ENCODE measurements at places on chromosomes 5 and 9.
A peak's percentile ranks its signal among the peaks of the same experiment; 100 is the strongest.

- DNase-seq: peak; percentile 45
These were observed 19.0 kb upstream of the GNA14 start for GRCh38 chr9:77667151-77667550.

DNA sequence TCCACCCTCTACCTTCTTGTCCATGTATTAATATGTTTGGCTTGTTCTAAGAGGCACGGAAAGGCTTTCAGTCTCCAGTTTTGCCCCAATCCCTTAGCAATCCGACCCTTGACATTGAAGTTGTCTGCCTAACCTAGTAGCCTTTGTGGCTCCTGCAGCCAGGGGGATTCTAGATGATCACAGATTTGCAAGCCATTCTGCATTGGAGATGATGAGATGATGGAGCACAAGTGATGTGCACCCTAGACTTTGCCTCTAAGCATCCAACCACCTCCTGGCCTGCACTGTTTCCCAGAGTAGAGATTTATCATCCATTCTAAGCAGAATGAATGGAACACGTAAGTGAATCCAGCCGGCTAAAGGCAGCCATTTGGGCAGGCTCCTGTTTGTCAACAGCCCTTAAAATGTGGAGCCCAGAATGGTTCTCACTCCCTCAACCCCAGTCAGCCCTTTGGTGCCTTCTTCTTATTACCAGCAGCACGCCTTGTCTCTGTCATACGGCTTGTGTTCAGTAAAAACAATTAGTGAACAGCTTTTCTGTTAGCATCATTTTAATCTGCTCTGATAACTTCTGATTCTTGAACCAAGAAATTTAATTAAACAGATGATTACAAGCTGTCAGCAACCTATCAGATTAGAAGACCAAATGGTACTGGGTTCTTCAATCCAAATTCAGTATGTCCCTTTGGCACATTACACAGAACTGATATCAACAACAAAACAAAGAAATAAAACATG is 5.7 kb upstream of the TRAF1 start:
- DNase-seq: no peak

GRCh38 chr5:75463726-75464125 is 47.7 kb downstream of the CERT1 start:
- no peak for DNase-seq

GRCh38 chr5:132291026-132291425 is 3.2 kb upstream of the SLC22A4 start:
- no peak for DNase-seq

DNA sequence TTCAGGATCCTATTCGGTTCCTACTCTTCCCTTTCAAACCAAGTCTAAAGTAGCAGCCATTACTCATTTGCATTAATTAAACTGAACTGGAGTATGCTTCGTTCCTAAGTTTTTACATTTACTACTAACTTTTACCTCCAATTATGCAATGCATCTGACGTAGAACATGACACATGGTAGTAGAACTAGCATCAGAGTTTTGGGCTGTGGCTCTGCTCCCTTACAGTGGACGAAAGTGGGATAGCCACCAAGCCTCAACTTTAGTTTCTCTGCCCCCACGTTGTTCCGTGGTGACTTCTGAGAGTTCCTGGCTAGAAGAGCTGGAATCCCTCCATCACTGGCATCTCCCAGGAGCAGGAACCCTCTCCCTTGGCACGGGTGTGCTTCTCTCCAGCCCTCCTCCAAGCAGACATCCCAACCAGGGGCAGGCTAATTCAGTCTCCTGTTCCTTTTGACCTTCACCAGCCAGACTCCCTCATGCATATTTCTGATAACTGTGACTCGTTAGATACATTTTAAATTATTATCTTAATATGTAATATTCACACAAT is 2.9 kb downstream of the IFNE start:
- no peak for DNase-seq

DNA sequence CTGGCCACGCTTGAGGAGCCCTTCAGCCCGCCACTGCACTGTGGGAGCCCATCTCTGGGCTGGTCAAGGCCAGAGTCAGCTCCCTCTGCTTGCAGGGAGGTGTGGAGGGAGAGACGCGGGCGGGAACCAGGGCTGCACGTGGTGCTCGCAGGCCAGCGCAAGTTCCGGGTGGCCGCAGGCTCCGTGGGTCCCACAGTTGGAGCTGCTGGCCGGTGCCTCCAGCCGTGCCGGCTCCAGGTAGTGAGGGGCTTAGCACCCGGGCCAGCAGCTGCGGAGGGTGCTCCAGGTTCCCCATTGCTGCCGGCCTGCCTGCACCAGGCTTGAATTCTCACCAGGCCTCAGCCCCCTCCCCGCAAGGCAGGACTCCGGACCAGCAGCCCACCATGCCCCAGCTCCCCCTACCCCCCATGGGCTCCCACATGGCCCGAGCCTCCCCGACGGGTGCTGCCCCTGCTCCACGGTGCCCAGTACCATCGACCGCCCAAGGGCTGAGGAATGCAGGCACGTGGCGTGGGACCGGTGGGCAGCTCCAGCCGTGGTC is 192.8 kb upstream of the IZUMO3 start:
- DNase-seq: no peak

GRCh38 chr5:141681695-141682641 is at the start of gene ARAP3:
TSS of gene ARAP3 (minus strand) at chr5:141682230. CDS start at chr5:141680486, 1,744 bp downstream.
- no peak for DNase-seq

GRCh38 chr5:73327908-73328455 is 120.6 kb downstream of the FOXD1 start:
- DNase-seq: no peak

- no peak for DNase-seq
These were observed 32.8 kb downstream of the NCS1 start for GRCh38 chr9:130204959-130205358.

DNA sequence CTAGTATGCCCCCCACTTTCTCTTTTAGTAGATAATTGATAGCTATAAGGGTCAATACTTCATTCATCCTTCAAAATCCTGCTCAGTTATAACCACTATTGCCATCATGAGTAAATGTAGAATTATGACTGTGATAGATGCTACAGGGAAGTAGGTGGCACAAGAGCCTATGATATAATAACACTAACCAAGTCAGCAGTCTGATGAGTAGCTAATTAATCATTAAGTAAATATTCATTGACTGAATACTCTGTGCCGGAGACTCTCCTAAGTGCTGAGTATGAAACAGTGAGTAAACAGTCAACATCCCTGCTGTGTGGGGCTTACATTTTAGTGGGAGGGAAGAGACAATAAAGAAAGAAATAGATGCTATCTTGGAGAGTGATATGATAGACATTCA is 430.3 kb upstream of the ZNF462 start:
- no peak for DNase-seq
